ENCODE measurements at places on chromosomes 1 and 21.

- no peak overlapping the region for H3K4me3 ChIP-seq
- H3K4me1 ChIP-seq = no peaks in the 10 kb centered on the region
- H3K36me3 ChIP-seq = no peaks in the 10 kb centered on the region
- H3K27ac ChIP-seq = no peak overlapping the region
Measured at GRCh38 chr1:214934045-214934444, 148.5 kb upstream of the KCNK2 start.

DNA sequence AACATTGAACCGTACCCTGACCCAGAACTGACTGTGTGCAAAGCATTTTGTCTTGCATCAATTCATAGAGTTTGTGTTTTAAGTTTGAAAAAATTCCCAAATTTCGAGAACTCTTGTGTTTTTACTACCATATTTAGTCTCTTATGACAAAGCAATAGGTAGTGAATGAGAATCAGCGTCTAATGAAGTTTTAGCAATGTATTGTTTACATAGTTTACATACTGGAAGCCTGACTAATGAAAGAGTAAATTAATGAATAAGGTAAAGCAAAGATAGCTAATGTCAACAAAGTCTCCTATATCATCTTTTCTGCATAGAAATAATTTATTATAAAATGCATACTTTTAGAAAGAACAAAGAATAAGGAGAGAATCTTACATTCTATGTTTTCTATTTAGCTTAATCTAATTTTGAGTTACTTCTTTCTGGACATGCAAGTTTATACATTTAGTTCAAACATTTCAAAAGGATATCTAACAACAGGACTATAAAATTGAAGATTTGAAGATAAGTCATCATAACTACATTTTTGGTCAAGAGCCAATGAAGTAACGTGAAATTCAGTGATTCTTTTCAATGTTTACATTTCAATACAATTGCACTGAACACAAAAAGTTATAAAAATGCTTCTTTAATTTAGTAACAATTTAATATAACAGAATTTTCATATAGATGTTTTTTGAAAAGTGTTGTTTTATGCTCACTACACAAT, 1943.7 kb downstream of the NCAM2 start:
- H3K4me1 ChIP-seq = no peaks in the 10 kb centered on the region
- no peaks in the 10 kb centered on the region for H3K36me3 ChIP-seq
- DNase-seq = no peak
- no peak overlapping the region for H3K4me3 ChIP-seq
- H3K27me3 ChIP-seq = no peaks in the 10 kb centered on the region

DNA sequence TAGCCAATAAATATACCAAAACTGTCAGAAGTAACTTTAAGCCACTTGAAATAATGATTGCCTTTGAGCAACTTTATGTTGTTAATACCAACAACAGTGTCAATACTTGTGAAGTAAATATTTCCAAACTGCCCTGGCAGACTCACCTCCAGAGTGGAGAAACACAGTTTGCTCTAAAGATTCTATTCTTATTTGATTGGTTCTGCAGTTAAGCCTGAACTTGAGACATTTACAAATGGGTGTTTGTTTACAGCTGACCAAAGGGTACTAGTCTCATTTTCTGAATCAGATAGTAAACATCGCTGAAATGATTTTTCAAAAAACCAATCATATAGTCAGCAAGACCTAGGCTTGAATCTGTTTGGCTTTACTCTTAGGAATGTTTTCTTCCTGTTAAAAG, 1.3 kb upstream of the MYOC start:
- no peak for DNase-seq
- no peaks in the 10 kb centered on the region for H3K36me3 ChIP-seq
- no peak overlapping the region for H3K27ac ChIP-seq
- H3K4me1 ChIP-seq = peaks cover 9% of the 10 kb centered on the region
- no peak overlapping the region for H3K4me3 ChIP-seq
- H3K27me3 ChIP-seq = peaks cover 65% of the 10 kb centered on the region

DNA sequence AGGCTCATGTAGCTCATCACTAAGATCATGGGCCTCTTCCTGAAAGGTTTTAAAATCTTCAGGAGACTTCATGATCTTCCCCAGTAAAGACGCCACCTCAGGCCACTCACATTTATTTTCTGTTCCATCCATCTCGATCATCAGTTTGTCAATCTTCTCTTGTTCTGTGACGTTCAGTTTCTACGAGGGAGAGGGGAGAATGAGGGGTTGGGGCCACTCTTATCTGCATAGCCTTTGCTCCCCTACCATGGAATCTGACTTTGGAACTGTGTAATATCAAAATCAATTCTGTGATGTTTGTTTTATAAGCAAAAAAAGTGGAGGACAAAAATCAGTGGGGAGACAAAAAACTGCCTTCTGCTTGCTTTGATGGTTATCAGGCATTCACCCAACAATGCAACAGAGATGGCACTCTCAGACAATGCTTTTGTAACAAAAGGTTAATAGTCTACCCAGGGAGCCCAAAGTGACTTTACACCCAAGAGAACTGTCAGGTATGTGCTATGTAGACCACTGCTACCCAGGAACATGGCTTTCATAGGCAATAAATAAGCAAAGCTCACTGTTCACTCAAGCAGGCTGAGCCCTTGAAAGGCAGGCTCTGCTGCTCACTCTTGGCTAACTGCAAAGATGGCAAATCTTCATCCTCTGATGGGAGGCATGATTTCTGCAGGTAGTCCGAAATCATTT, 10.5 kb downstream of the ENO1 start:
- peaks cover 30% of the 10 kb centered on the region for H3K4me1 ChIP-seq
- peaks cover 70% of the 10 kb centered on the region for H3K36me3 ChIP-seq
- peak overlapping the region; percentile 19 for H3K27ac ChIP-seq
- no peak overlapping the region for H3K4me3 ChIP-seq

DNA sequence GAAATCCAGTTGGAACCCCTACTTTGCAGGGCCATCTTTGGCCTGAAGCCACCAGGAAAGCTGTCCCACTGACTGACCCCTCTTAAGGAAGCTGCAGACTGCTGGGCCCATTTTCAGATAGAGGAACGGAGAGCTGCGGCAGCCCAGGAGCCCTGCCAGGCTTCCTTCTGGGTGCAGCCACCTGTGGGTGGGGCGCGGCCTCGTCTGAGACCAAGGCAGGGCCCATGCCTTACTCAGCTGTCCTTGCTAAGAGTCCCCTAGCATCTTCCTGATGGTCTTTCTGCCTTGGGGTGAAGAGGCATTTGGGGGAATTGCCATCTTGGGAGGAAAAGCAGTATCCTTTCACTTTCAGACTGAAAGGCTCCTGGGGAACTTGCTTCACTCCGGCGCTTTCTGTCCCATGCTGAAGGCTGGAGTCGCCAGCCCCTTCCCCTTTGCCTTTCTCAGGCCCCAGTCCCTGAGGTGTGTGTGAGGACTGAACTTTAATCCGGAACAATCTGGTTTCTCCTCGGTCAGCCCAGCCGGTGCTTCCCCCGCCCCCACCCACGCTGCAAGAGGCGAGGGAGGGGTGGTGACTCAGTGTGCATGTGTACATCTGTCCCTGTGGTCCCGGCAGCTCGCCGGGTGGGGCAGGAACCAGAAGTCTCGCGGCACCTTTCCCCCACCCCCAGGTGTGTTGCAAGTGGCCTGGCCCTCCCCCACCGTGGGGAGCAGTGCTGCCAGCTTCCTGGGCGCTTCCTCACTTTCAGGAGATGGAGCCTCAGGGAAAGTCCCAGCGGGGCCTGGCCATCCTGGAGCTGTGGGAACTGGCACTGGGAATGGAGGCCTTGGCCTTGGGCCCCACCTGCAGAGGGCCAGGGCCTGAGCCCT, 5.1 kb downstream of the ZC3H12A start:
- H3K4me3 ChIP-seq = peak overlapping the region; percentile 96
- H3K4me1 ChIP-seq = peaks cover 67% of the 10 kb centered on the region
- peaks cover 94% of the 10 kb centered on the region for H3K36me3 ChIP-seq
- H3K27me3 ChIP-seq = no peaks in the 10 kb centered on the region

- H3K27me3 ChIP-seq = no peaks in the 10 kb centered on the region
- no peaks in the 10 kb centered on the region for H3K36me3 ChIP-seq
- no peak overlapping the region for H3K27ac ChIP-seq
- no peaks in the 10 kb centered on the region for H3K4me1 ChIP-seq
Measured at GRCh38 chr1:109689844-109690405, 2.3 kb downstream of the GSTM1 start.

DNA sequence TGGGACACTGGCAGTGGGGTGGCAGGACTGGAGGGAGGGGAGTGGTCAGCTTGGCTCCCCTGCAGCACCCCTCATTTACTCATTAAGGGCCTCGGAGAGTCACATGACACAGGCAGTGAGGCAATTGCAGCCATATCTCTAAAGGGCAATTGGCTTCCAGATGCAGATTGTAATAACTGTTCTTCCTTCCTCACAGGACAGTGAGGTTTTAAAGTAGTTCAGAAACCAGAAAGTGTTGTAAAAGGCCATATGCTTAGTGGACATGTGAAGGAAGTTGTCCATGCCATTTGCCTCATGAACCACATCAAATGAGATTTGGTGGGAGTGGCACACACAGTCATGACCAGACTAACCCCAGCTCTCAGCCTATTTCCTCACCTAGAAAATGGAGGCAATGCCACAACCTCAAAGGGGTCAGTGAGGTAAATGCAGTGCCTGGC, 11.1 kb downstream of the MTX1 start:
- peak overlapping the region; percentile 16 for H3K27ac ChIP-seq
- H3K27me3 ChIP-seq = no peaks in the 10 kb centered on the region
- peaks cover 16% of the 10 kb centered on the region for H3K4me1 ChIP-seq
- no peak overlapping the region for H3K4me3 ChIP-seq
- no peak for DNase-seq

GRCh38 chr1:93344886-93345632, 648 bp upstream of the DR1 start:
- H3K27me3 ChIP-seq = no peaks in the 10 kb centered on the region
- H3K27ac ChIP-seq = peak overlapping the region; percentile 100
- no peak for DNase-seq
- H3K4me1 ChIP-seq = peaks cover 33% of the 10 kb centered on the region
- H3K4me3 ChIP-seq = peak overlapping the region; percentile 100

GRCh38 chr1:32861904-32862695, 8.6 kb downstream of the FNDC5 start:
- H3K27me3 ChIP-seq = no peaks in the 10 kb centered on the region
- H3K4me3 ChIP-seq = no peak overlapping the region
- H3K4me1 ChIP-seq = peaks cover 11% of the 10 kb centered on the region
- DNase-seq = no peak
- H3K36me3 ChIP-seq = peaks cover 19% of the 10 kb centered on the region

- DNase-seq = no peak
- H3K4me1 ChIP-seq = no peaks in the 10 kb centered on the region
- no peaks in the 10 kb centered on the region for H3K36me3 ChIP-seq
- H3K27me3 ChIP-seq = peaks cover 86% of the 10 kb centered on the region
Measured at GRCh38 chr1:153485863-153486262, 25.4 kb upstream of the S100A7 start.

- no peaks in the 10 kb centered on the region for H3K27me3 ChIP-seq
- peaks cover 44% of the 10 kb centered on the region for H3K36me3 ChIP-seq
- H3K4me1 ChIP-seq = peaks cover 13% of the 10 kb centered on the region
- H3K4me3 ChIP-seq = no peak overlapping the region
Measured at GRCh38 chr1:51833700-51834099, 44.8 kb downstream of the NRDC start.

GRCh38 chr1:97529600-97529999, 391.2 kb downstream of the DPYD start:
- H3K4me1 ChIP-seq = peaks cover 5% of the 10 kb centered on the region
- no peak overlapping the region for H3K4me3 ChIP-seq
- H3K36me3 ChIP-seq = peaks cover 6% of the 10 kb centered on the region
- H3K27me3 ChIP-seq = no peaks in the 10 kb centered on the region
- DNase-seq = no peak
- peak overlapping the region; percentile 4 for H3K27ac ChIP-seq

- H3K4me1 ChIP-seq = peaks cover 9% of the 10 kb centered on the region
Measured at GRCh38 chr1:222852326-222852725, 37.5 kb downstream of the DISP1 start.

DNA sequence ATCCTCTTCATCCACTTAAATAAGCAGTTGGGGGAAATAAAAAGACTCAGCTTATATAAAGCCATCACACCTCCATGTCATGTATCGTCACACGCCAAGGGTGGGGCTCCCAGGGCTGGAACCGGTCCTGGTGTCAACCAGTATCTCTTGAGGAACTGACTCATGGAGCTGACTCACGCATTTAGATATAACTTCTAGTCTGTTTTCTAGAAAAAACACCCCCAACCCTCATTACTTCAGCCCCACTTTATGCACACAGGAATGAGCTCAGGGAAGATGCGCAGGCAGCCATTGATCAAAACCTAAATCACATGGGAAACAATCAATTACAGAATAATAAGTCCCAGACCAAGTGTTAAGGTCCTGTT, 6.9 kb upstream of the IL22RA1 start:
- H3K27me3 ChIP-seq = peaks cover 50% of the 10 kb centered on the region
- no peak for DNase-seq
- peaks cover 7% of the 10 kb centered on the region for H3K4me1 ChIP-seq
- no peak overlapping the region for H3K4me3 ChIP-seq
- no peak overlapping the region for H3K27ac ChIP-seq
- no peaks in the 10 kb centered on the region for H3K36me3 ChIP-seq

GRCh38 chr1:83900524-83900923, 98.4 kb downstream of the TTLL7 start:
- H3K4me1 ChIP-seq = no peaks in the 10 kb centered on the region
- H3K27ac ChIP-seq = no peak overlapping the region
- H3K36me3 ChIP-seq = no peaks in the 10 kb centered on the region
- peaks cover 27% of the 10 kb centered on the region for H3K27me3 ChIP-seq
- DNase-seq = no peak

GRCh38 chr1:11316701-11317100, 43.7 kb downstream of the UBIAD1 start:
- peaks cover 7% of the 10 kb centered on the region for H3K4me1 ChIP-seq
- no peak overlapping the region for H3K4me3 ChIP-seq
- H3K27ac ChIP-seq = no peak overlapping the region
- DNase-seq = no peak

DNA sequence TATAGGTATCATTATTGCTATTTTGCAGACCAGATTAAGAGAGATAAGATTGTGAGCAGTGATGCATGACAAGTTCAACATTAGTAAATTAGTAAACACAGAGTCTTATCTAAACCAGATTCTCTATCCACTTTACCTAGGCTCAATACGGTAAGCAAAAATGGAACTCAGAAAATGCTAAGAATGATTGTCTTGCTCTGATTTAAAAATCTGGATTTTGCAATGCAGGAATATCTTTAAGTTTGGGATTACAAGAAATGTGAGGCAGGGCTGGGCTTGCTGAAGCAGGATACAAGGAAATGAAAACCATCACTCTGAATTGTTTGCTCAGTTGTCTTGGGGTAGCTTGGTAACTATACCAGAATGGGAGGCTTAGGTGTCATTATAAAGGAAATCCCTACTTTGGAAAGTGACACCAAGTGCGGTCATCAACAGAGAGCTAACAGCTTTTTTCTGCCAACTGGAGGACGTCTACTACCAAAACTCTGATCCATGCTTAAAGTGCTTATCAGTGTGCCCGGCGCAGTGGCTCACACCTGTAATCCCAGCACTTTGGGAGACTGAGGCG, 332.7 kb upstream of the RUNX1 start:
- H3K27ac ChIP-seq = no peak overlapping the region
- H3K36me3 ChIP-seq = no peaks in the 10 kb centered on the region
- H3K4me3 ChIP-seq = no peak overlapping the region
- H3K27me3 ChIP-seq = peaks cover 16% of the 10 kb centered on the region
- no peak for DNase-seq

Data from central memory CD8-positive, alpha-beta T cell (primary cell).